Gastroesophageal sphincter (tissue), 4 donors: ENCODE measurements at places on chromosomes 2 and 18.

DNA sequence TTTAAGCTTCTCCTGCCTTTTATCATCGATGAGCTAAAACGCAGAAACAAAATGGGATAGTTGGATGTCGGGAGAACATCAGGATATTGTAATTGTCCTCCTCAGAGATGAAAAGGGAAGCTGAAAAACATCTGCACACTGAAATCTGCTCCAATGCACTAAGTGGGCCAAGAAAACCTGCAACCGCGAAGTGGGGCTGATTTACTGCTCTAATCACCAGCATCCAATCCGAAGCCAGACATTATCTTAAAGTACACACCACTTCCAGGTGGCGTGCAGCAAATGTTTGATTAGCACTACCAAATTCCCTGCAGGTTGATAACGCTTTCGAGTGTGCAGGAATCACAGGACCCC is 230.3 kb upstream of the SLC14A2 start:
- no peak for ATAC-seq

DNA sequence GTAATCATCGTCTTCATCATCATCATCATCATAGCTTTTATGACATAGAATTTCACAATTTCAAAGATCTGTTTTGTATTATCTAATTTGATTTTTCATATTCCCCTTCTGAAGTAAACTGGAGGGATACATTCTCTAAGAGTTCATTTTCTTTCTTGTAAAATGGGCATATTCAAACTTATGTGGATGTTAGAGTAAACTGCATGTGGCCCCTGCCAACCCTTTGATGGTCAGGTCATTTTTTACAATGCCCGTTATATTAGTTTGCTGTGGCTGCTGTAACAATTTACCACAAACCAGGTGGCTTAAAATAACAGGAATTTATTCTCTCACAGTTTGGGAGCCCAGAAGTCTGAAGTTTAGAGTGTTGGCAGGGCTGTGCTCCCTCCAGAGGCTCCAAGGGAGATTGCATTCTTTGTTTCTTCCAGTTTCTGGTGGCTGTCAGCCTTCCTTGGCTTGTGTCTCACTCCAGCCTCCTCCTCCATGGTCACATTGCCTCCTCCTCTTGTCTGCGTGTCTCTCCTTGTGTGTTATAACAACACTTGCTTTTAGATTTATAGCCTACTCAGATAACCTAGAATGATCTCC is 127.5 kb upstream of the MMADHC start:
- no peak for ATAC-seq

- peak; percentile 58 for ATAC-seq
Observed at GRCh38 chr2:239934571-239935171, 90.5 kb downstream of the NDUFA10 start.

GRCh38 chr18:62186499-62186773 is 420 bp downstream of the PIGN start:
- ATAC-seq = no peak

DNA sequence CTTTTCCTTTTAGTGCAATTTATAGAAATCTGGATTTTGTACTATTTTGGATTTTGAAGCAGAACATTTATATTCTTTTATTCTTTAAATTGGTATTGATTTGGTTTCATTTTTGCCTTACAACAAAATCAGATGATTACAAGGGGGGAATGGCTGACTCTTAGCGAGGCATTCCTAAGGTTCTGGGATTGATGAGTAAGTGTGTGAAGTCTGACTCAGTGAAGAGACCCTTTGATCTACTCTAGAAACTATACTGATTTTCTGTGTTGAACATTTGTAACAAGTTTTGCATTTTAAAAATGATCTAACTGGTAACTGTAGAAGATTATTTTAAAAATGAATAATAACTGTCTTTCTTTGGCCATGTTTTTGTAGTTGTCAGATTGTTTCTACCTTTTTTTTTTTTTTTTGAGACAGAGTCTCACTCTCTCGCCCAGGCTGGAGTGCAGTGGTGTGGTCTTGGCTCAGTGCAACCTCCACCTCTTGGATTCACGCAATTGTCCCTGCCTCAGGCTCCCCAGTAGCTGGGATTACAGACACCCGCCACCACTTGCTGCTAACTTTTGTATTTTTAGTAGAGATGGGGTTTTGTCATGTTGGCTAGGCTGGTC is 48.7 kb downstream of the TTC39C start:
- no peak for ATAC-seq
